ENCODE measurements at places on chromosomes 3 and 15. TPM values are rescaled to one million over a fixed set of nuclear protein-coding genes. Genes with fewer than 3 reads are reported as not detected.

UROC1 gene
- not detected for total RNA-seq

ISLR2 gene
- total RNA-seq, result not detected

CLDN11 gene
- 272 TPM for total RNA-seq

VEPH1 gene
- total RNA-seq, result 25.9 TPM

PCSK6 gene
- total RNA-seq, result not detected

GDPGP1 gene
- total RNA-seq, result 4.2 TPM
